Astrocyte (in vitro differentiated cells and primary cell): ENCODE measurements at places on chromosomes 11 and 22. TPM values are rescaled to one million over a fixed set of nuclear protein-coding genes. Genes with fewer than 3 reads are reported as not detected.

The OR5B21 gene
- not detected in 2 replicates for total RNA-seq

The RHOG gene
- 54.5 and 54.7 TPM in 2 replicates for total RNA-seq

The CBLIF gene
- total RNA-seq = not detected in 2 replicates

The GLYATL2 gene
- not detected in 2 replicates for total RNA-seq

The TSSK2 gene
- not detected in 2 replicates for total RNA-seq
